ENCODE measurements at places on chromosomes 12 and 14. TPM values are rescaled to one million over a fixed set of nuclear protein-coding genes. Genes with fewer than 3 reads are reported as not detected.

CLEC1B gene
- not detected for total RNA-seq

ACOT6 gene
- not detected for total RNA-seq

LRP1 gene
- total RNA-seq: 221 TPM

GLIPR1L2 gene
- total RNA-seq: 2.8 TPM

SRP54 gene
- 79.3 TPM for total RNA-seq

GRCh38 chr14:93939304-93940229 lies 12.4 kb downstream of the FAM181A start:
- DNase-seq: peak; percentile 84

DNA sequence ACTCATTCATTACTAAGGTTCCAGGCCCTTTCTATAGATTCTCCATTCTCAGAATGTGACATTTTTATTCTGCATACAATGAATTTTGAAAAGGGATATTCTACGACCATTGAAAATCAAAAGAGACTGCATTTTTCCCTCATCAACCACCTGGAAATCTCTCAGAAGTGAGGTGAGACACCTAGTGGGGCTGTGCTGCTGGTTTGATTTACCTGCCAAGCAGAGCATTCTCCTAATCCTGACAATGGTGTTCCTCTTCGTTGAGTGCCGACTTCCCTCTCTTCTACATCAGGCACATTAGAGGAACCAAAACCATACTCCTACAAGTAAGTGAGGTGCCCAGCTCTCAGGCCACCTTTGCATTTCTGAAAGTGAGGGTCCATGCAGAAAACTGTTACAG lies 14.9 kb downstream of the CKB start:
- DNase-seq: no peak

GRCh38 chr14:96847451-96847850 lies 50.3 kb downstream of the VRK1 start:
- no peak for DNase-seq

- DNase-seq: no peak
Measured at GRCh38 chr14:63383776-63384367, 65.1 kb upstream of the GPHB5 start.

DNA sequence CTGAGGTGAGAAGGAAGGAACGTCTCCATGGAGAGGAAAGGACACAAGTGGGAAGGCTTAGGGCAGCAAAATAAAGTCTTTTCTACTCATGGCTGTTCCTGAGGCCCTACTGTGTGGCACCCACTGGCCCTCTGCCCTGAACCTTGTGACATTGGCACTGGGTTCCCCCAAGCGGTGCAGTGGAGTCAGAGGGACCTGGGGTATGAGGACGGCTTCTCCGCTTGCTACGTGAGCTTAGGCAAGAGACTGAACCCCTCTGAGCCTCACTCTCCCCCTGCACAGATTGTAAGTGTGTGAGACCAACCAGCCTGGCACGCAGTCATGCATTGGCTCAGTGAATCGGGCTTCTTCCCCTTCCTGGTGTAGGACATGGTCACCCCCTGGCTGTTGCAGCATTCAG lies 19.7 kb downstream of the SLC6A12 start:
- DNase-seq: no peak

DNA sequence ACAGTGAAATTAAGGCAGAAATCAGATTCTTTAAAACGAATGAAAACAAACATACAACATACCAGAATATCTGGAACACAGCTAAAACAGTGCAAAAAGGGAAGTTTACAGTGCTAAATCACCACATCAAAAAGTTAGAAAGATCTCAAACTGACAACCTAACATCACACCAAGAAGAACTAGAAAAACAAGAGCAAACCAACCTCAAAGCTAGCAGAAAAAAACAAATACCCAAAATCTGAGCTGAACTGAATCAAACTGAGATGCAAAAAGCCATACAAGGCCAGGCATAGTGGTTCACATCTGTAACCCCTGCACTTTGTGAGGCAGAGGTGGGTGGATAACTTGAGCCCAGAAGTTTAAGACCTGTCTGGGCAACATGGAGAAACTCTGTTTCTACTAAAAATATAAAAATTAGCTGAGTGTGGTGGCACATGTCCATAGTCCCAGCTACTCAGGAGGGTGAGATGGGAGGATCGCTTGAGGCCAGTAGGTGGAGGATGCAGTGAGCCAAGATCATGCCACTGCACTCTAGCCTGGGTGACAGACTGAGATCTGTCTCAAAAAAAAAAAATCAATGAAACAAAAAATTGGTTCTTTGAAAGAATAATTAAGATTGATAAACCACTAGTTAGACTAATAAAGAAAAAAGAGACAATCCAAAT lies 33.2 kb upstream of the LDHB start:
- no peak for DNase-seq

DNA sequence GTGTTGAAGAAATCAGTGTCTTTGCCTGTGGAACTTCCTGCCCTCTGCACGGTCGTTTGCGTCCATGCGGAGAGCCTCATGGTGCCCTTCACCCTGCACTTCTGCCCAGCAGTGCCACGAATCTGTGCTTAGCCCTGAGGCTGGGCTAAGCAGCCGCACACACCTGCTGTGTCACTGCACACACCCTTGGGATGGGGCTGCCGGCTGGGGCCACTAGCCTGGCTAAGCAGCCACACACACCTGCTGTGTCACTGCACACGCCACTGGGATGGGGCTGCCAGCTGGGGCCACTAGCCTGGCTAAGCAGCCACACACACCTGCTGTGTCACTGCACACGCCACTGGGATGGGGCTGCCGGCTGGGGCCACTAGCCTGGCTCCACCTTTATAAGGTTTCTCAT lies 188.5 kb downstream of the KIF26A start:
- peak; percentile 5 for DNase-seq

DNA sequence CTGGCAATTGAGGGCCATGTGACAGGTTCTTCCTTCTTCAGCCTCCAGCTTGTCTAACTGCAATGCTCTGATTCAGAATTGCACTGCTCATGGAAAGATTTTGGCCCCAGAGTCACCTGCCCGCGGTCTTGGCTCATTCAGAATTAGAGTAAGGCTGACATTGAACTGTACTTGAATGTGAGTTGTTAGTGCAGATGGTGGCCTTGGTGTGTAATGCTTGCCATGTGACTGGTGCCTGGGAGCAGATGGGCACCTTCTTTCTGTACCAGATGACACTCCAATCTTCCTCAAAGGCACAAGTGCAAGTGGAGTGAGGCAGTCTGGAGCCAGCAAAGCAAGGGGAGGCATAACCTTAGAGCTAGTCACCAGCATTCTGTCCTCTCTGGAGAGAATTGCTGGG lies 36.5 kb upstream of the ANO4 start:
- no peak for DNase-seq

GRCh38 chr14:103349982-103350381 lies 15.9 kb downstream of the EIF5 start:
- DNase-seq: no peak

- DNase-seq: no peak
Measured at GRCh38 chr12:79782172-79782900, 91.6 kb upstream of the PAWR start.

DNA sequence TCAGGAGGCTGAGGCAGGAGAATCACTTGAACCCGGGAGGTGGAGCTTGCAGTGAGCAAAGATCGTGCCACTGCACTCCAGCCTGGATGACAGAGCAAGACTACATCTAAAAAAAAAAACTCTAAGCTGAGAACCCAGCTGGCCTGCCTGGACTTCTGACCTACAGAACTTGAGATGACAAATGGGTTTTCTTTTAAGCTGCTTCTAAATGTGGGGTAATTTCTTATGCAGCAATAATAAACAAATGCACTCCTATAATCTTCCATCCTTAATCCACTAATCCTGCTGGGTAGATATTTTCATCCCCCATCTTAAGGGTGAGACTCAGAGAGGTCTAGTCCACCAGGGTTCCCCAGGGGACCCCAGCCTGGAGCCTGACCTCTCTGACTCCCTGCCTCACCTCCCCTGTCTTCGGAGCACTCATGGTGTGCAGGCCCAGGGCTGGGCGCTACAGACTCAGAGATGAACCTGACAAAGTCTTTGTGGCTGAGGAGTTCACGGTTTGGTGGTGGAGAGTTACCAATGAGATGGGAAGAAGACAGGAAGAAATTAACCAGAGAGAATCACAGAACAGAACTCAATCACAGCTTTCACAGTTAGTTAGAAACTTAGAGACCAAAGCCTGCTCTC lies 39.7 kb upstream of the BDKRB2 start:
- no peak for DNase-seq

- no peak for DNase-seq
Measured at GRCh38 chr12:115388139-115388538, 704.2 kb upstream of the TBX3 start.

DNA sequence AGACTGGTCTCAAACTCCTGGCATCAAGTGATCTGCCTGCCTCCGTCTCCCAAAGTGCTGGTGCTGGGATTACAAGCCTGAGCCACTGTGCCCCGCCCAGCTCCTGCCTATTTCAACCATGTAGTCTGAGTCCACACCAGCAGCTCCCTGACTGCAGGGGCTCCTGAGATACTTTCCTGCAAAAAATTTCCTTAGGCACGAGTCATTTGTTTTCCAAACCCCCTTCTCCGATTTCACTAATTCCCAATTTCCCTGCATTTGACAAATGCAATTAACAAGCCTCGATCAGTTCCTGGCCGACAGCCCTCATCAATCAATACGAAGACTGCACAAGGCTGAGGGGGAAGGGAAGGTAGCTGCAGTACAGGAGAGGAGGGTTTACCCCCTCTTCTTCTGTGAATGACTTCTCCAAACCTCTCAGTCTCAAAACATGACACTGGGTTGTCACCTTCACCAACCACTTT lies 10.1 kb downstream of the PSMB5 start:
- no peak for DNase-seq

DNA sequence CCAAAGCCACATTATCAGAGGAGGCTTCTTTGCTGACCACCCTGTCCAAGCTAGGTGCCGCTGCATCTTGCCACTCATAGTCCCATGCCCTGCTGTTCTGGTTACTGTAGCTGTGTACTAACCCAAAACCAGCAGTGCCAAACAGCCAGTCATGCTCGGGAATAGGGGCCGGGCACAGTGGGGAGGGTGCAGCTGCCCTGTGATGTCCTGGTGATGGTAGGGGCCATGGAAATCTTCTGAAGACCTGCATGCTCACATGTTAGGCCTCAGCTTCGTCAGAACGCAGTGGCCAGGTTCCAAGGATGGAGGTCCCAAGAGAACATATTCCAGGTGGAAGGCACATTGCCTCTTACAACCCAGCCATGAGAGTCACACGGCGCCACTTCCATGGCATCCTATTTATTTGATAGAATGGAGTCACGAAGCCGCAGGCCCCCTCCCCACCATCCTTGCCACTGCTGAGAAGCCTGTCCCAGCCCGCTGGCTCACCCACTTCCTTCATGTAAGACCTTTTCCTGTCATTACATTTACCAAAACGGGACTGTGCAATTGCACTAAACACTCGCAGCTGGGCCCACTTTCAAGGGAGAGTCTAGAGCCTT lies 48.5 kb downstream of the FAM222A start:
- DNase-seq: no peak
